Activated T-cell treated with anti-CD3 and anti-CD28 coated beads, Interleukin-2, amount 50 U/mL, for 24 hours (primary cell): ENCODE measurements at places on chromosomes 2 and 18.
A peak's percentile ranks its signal among the peaks of the same experiment; 100 is the strongest.

DNA sequence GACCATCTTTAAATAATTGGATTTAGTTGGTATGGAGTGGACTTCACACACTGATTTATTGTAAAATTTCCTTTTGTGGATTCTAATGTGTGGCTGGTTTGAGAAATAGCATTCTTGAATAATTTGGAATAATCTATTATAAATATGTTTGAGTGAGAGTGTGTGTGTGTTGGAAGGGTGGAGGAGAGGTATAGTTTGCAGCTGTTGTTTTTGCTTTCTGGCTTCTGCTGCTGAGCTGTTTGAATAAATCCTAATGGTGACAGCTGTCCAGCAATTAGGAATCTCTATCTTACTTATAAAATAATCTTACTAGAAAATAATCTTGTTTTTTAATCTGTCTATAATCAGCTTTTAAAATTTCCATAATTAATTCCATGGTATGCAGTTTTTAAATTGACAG lies 1283.0 kb upstream of the CDH2 start:
- no peak for DNase-seq

GRCh38 chr2:233828546-233829192 lies 25.7 kb downstream of the HJURP start:
- peak; percentile 13 for DNase-seq

- no peak for DNase-seq
These were observed 178.1 kb downstream of the IKZF2 start for GRCh38 chr2:212973347-212973746.

DNA sequence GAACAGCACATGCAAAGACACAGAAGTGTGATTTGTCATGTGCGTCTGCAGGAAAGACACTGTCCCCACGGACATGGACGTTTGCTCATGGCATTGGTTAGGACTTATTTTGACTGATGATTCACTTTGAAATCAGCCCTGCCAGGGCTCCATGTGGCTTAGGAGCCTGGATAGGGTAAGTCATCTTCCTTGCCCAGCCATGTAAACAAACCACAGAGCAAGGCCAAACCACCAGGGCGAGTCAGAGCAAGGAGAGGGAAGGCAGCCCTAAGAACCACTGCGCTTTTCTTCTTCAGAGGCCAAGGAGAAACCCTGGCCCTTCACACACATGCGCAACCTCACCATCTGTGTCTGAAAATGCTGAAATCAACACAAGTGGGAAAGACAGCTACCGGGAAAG lies 88.8 kb downstream of the GFPT1 start:
- no peak for DNase-seq

- no peak for DNase-seq
These were observed 1334.8 kb upstream of the CELF4 start for GRCh38 chr18:38900445-38900844.

DNA sequence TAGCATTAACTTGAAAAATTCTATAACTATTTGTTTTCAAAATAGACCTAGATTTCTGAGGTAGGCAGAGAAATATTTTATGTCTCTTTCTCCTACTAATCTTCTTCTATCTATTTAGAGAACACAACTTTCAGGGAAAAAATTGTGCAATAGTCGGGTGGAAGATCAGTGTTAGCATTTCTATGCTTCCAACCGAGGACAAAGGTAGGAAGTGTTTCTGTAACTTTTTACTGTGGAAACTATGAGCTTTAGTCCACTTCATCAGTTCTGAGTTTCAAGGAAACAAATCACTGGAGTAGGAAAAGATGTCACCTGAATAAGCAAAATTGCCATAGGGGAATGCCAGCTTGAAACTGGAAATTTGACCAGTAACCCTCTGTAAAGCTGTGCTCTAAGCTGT lies 207.7 kb upstream of the CTAGE1 start:
- DNase-seq, result no peak

DNA sequence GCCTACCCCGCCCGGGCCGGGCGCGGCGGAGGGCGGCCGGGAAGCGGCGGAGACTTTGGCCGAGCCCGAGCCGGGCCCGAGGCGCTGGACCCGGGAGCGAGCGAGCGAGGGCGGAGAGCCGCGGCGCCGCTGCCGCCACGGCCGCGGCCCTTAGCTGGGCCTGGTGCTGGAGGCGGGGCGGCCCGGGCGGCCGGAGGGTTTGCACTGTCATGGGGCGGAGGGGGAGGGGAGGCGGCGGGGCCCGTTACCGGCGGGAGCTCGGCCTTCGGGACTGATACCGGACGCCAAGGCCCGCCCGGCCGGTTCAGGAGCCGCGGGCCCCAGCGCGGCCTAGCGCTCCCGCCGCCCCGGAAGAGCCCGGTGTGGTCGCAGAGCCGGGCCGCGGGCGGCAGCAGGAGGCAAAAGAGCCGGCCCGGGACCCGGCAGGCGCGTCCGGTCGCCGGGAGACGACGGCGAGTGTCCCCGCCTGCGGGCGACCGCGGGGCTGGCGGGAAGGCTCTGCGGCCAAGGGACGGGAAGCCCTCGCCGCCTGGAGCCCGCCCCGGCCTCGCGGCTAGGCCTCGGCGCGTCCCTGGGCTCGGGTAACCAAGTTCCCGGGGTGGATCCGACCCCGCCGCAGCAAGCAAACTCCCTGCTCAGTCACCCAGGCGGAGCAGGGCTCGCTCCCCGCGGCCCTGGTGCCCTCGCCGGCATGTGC lies 697 bp downstream of the KCMF1 start:
- peak; percentile 80 for DNase-seq

DNA sequence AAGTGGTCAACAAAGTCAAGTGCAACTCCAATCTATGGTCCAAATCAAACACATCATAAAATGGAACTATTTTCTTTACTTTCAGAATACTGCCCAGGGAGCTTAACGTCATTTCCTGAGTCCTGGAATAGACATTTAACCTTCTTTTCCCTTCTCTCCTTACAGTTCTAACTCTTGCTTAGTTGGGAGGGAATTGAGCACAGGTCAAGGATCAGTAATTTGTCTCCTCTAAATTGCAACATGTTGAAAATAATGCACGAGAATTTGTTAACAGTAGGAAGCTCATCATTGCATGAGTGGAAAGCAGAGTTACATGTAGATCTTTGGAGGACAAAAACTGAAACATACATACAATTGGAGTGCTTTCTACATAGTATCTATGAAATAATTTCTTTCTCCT lies 87.7 kb downstream of the MEP1B start:
- no peak for DNase-seq

DNA sequence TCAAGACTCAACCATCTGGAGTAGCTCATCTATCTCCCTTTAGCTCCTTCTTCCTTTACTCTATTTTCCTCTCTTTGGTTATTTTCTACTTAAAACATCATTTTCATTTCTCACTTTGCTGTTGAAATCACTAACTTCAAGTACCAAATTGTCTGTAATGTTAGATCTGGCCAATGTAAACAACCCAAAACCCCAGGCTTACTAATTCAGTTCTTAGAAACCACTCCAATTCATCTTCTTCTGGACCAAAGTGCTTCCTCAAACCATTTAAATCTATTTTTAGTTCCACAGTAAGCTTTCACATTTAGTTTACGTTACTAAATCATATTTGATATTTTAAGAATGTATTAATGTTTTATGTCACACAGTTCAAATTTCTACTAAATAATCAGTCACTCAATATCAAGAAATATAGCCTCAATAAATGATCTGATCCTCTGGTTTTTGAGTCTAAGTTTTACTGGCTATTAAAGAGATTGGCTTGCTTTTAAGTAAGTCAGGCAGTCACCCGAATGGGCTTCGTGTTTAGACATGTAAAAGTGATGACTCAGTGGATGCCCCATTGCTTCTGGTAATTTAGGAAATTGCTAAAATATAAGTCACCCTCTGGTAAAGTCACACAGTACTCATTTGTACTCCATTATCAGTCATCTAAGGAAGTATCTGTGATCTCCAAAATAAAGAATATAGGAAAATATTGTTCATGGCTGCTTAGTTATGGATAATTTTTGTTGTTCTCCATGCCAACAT lies 527.2 kb upstream of the SOX11 start:
- no peak for DNase-seq

- DNase-seq, result no peak
These were observed 33.9 kb downstream of the MAPRE2 start for GRCh38 chr18:35075132-35075531.

DNA sequence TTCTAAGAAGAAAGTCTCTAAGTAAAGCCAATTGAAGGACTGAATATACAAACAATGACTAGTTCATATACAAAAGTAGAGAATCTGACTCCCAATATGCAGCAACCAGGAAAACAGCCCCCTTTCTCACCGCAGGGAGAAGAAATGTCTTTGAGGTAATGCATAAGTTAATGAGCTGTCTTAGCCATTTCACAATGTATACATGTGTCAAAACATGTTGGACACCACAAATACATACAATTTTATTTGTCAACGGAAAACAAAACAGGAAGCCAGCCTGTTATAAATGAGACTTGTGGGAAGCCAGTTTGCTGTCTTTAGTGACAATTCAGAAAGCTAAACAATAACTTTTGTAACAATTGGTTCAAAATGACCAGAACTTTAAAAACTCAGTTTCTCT lies 389.2 kb downstream of the CBLN2 start:
- no peak for DNase-seq

DNA sequence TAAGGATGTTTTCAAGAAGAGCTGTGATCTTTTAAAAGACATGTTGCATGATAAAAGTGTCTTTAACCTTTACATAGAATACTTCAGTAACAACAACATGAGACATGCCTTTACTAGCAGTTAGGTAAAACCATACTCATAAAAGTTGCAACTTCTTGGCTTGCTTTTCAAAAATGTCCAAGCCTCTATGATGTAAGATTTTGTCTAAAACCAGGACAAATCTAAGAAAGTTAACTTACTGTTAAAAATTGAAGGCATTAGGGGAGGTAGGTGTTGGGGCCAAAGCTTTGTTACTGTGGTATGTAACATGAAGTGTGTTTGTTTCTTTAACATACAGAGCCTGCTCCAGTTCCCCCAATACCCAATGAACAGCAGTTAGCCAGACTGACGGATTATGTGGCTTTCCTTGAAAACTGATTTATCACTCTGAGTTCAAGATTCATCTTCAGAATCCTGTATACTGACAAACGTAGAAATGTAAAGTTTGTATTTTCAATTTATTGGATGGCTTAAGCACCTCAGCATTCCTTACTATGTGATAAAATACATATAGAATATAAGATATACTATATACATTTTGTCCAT lies 11.7 kb downstream of the COPS8 start:
- DNase-seq, result no peak

DNA sequence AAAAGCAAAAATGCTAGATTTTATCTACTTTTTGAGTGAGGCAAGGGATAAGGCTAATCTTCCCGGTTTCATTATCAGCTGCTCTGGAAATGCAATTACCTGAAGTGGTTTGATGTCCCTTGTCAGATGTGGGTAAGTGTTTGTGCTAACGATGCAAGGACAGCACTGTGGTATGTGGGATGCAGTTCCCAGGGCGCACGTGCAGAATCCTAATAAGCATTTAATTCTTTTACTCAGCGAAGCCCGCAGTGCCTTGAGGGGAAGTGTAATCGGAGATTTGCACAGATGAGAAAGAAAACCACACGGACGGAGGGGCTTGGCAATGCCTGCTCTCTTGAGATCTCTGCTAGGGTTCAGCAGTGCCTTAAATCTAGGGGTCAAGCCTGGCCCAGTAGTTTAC lies 108.5 kb upstream of the LYPD6 start:
- no peak for DNase-seq

- peak; percentile 45 for DNase-seq
These were observed 43.4 kb downstream of the MYL12B start for GRCh38 chr18:3305354-3305762.

DNA sequence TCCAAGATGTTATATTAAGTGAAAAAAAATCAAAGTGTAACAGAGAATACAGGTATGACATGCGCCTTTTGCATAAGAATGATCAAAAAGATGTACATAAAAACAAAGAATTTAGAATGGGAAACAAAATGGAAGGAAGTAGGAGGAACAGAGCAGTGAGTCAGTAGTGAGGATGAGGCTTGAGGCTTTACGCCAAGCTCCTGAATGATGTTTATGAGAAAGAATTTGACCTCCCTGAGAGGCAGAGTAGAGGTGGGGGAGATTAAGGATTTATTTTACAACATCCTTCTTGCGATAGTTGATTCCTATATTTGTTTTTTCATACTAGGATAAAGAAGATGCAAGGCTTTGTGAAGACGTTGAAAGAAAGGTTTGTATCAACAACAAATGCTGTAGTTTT lies 81.4 kb downstream of the DCDC2C start:
- no peak for DNase-seq

GRCh38 chr2:149528983-149529382 lies 58.6 kb downstream of the MMADHC start:
- no peak for DNase-seq

DNA sequence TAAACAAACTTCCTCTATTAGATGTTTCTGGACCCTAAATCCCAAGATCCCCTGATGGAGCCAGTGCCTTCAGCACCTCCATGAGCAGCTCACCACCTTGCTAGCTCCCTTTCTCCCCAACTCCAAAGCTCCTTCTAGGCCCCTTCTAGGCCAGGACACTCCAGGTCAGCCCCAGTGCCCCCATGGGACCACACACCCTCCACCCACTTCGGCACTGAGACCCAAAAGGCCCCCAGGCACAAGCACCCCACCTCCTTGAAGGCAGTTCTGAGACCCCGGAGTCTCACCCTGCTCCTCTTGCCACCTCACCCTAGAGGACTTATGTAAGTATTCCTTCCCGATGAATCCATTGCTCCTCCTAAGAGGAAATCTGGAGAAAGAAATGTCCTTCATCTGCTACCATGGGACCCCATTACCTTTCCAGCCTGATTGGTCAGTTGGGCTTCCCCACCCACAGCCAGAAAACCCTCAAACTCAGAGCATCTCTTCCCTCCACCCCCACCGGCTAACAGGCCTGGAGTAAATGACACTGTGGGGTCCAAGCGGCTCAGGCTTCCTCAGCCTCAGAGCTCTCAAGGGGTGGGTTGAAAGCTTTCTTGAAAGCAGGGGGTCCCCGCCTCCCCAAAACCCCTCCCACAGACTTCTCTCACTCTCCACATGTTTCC lies 9.8 kb upstream of the ARMC9 start:
- DNase-seq, result no peak

- no peak for DNase-seq
These were observed 24.2 kb downstream of the CDH2 start for GRCh38 chr18:28152754-28153153.

DNA sequence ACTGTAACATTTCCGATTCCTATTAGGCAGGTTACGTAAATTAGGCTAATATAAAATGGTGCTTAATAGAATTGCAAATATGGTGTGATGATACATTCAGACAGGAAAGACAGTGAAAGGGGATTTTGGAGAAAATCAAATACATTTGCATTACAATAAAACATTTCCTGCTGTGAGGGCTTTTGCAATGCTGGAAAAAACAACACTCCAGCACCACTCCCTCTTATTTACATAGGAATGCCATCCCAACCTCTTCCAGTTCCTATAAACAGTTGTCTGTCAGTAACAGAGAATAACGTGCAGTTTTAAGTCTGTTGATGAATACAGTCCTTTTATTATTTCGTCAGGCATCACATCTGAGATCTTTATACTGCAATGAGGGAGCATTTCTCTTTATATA lies 298.8 kb upstream of the FANCL start:
- no peak for DNase-seq

GRCh38 chr18:64806691-64807090 lies 657.8 kb upstream of the LINC00305 start:
- DNase-seq, result no peak

DNA sequence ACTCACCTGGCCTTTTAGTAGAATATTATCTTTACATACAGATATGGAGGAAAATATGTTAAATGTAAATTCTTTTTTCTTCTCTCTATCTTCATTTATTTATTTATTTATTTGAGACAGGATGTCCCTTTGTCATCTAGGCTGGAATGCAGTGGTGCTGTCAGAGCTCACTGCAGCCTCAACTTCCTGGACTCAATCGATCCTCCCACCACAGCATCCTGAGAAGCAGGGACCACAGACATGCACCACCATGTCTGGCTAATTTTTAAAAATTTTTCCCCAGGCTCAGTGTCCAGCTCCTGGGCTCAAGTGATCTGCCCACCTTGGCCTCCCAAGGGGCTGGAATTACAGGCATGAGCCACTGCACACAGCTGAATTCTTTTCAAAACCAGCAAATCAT lies 20.3 kb downstream of the KYNU start:
- no peak for DNase-seq
